ENCODE measurements at places on chromosomes 5 and 9.

DNA sequence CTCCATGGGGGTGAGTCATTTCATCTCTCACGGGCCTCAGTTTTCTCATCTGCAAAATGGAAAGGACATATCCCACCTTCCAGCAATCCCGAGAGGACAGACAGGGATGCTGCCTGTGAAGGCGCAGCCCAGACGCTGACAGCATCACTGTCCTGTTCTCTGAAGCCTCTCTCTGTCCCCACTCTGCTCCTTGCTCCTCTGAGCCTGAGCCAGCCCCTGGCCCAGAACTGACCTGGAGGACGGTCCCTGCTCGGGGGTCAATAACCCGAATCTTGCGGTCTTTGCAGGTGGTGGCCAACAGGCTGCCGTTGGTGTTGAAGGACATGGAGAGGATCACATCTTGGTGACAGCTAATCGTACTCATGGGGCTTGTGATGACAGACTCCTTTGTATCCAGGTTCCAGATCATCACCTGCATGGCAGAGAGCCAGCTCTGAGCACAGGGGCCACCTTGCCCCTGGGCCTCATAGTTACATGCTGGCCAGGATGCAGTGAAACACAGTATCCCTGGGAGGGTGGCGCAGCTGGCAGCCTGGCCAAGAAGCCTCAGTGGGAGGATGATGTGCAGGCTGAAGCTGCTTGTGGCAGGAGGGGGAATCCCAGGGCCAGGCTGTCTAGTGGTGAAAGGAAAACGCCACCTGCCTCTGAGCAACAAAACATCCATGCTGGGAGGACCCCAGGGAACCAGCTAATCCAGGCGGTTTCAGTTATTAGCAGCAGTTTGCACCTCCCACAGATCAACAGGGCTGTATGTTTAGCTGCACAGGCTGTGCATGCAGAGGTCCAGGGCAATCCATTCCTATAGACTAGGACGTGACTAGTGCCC is 14.0 kb upstream of the TRIM14 start:
- DNase-seq = no peak

- no peak for DNase-seq
Observed at GRCh38 chr5:95975703-95976102, 14.1 kb upstream of the ELL2 start.

- no peak for DNase-seq
Observed at GRCh38 chr5:133947431-133947841, 21.0 kb downstream of the C5orf15 start.

DNA sequence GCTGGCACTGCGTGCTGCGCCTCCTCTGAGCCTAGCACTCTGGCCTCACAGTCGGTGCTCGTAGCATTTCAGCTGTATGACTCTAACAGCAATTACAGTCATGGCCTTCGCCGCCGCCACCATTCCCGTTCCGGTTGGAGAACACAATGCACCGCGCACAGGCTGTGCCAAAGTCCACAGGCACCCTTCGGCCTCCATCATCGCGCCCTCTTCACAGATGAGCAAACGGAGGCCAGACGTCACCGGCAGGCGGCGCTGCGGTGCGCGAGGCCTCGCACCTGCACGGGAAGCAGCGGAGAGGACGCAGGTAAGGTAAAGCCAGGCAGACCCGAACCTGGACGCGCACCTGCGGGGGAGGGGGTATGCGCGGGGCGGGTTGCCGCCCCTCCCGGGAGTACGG is 128.9 kb downstream of the BARX1 start:
- no peak for DNase-seq

- DNase-seq = no peak
Observed at GRCh38 chr9:99556998-99557397, 264.7 kb upstream of the NR4A3 start.

GRCh38 chr5:173429489-173430150 is 101.4 kb upstream of the STC2 start:
- DNase-seq = no peak
